ENCODE measurements at places on chromosomes 7 and 10.
A peak's percentile ranks its signal among the peaks of the same experiment; 100 is the strongest.

GRCh38 chr7:727104-727805 is at the start of gene PRKAR1B:
Gene PRKAR1B, minus strand, starts transcription at chr7:727281. Its CDS starts 15,776 bp downstream, at chr7:711505.
- peak; percentile 60 for DNase-seq

DNA sequence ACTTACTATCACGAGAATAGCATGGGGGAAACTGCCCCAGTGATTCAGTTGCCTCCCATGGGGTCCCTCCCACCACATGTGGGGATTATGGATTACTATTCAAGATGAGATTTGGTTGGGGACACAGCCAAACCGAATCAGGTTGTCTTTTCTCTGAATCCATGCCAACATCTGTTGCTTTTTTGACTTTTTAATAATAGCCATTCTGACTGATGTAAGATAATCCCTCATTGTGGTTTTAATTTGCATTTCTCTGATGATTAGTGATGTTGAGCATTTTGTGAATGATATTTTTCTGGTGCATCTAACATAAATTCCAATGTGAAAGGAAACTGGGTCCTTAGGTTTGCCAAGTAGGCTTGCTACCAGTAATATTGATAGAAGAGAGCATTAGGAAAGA is 69.0 kb upstream of the ARHGAP21 start:
- DNase-seq = no peak

DNA sequence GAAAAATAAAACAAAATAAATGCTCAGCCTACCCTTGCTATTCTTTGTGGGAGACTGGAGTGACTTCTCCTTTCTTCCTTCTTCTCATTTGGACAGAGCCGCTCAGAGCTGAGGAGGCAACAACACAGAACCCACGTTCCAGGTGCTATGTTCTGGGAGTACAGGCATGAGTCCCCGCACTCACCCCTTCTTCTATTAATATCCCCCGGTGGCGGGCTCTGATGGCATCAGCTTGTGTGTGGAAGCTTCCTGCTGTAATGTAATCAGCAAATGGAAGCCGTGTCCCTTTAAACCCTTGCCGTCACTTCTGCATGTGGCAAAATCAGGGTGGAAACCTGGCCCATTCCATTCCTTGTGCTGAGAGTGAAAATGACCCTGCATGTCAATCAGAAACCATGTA is 116.9 kb upstream of the ADARB2 start:
- no peak for DNase-seq

GRCh38 chr10:21732067-21732772 is 198.2 kb downstream of the MLLT10 start:
- DNase-seq = peak; percentile 62

DNA sequence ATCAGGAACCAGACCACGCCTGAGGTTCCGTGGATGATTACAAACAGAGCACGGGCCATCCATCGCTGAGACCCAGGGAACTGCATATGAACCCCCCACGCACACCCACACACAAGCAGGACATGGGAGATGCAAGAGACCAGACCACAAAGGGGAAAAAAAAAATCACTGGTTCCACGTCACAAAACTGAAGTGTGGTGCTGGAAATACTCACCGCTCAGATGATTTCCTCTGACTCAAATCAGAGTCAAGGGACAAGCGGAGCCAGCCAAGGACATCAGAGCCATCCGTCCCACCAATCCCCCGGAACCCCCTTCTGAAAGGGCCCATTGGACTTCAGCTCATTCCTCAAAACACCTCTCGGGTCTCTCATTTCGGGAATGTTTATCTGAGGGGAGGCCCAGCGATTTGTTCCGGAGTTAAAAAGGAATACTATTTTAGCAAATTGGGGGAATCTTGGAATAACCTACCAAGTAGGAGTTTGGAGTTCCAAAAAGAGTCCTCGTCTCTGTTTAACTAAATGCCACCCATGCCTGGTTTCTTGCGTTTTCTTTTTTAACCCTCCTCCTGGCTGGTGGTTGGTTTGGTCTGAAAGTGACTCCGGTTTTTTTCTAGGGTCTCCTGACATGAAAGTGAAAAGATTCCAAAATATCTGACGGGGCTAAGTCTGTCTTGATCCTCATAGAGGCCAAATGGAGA is 15.0 kb downstream of the SNX8 start:
- no peak for DNase-seq

DNA sequence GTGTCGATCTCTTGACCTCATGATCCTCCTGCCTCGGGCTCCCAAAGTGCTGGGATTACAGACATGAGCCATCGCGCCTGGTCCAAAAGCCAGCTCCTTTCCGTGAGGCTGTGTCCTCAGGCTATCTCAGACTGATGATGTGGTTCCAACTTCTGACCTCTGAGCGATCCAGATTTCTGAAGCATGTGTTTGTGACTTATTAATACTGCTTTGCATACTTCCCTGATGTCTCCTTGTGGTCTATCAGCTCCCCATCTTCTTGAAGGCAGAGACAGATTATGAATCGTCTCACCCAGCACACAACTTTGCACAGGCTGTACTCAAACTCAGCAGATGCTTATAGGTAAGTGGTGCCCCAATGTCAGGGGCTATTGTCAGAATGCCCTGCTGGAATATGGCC is 2.0 kb upstream of the PLPP4 start:
- no peak for DNase-seq

DNA sequence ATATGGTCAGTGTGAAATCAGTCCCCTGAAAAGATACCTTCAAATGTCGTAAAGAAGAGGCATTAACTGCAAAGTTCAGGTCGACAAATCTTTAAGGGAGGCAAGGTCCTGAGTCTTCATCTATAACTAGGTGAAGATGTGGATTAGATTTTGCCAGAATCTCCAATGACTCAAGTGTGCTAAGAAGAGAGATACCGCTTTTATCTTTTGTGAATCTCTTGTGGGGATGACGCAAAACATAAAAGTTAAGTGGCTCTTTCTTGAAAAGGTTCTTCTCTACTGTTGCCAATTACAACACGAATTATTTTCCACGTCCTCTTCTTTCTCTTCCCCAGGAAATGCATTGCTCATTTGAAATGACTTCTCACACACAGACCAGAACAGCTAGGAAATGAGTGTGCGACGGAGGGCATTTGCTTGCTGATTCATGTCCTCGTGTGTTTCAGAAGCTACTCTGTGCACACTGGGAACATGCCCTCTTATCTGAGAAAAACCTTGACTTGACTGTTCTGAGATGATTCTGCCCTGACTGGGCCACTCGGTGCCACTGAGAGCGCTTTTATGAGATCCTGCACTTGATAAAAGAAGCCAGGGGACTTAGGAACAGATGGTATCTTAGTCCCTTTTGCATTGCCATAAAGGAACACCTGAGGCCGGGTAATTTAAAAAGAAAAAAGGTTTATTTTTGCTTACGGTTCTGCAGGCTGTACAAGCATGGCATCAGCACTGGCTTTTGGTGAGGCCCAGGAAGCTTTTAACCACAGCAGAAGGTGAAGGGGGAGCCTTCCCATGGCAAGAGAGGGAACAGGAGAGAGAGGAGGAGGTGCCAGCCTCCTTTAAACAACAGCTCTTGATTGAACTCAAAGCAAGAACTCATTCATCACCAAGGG is 169.5 kb upstream of the PFKP start:
- DNase-seq = no peak

DNA sequence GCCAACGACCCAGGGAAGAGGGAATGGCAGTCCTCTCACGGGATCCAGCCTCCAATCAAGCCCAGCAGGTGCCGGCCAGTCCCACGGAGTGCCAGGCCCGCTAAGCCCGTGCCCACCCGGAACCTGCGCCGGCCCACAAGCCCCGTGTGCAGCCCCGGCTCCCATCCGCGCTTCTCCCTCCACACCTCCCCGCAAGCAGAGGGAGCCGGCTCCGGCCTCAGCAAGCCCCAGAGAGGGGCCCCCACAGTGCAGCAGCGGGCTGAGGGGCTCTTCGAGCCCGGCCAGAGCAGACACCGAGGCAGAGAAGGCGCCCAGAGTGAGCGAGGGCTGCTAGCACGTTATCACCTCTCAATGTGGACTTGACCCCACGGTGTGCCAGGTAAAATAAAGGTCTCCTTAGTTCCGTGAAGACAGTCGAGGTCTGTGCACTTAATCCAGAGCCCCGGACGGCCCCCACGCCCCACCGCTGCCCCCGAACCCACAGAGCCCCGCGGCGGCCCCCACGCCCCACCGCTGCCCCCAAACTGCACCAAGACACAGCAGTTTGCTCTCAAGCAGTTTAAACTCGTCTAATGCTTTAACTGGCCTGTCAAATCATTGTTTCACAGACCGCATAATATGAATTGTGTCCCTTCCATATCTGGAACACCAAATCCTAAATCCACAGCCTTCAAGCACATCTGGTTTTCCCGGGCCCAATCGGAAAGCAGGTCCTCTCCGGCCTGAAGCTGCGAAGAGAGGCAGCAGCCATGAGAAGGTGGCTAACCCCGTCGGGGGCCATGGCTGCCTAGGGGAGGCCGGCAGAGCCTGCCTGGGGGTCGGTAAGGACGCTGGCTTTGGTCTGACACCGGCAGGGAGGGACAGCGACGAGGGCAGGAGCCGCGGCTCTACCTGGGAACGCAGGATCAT is 307.8 kb downstream of the PTPRN2 start:
- DNase-seq = no peak

GRCh38 chr10:8778713-8779112 is 724.2 kb downstream of the GATA3 start:
- no peak for DNase-seq

DNA sequence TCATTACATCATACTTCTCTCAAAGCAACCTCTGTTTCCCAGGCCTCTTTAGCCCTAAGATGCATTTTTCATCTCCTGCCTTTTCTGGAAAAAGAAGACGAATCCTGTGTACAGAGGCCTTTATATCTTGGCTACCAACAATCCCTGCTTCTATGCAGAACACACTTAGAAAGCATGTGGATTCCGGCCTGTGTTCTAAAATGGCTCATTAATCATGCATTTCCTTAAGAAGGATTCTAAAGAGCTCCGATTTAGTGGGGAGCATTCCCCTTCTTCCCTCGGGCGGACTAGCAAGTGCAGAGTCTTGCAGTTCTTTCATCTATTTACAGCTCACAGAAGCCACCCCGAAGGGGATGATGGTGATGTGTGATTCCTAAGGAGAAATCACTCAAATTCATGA is 1212.9 kb downstream of the TYW1 start:
- DNase-seq = no peak

GRCh38 chr10:88508796-88509195 is 74.3 kb downstream of the RNLS start:
- no peak for DNase-seq

DNA sequence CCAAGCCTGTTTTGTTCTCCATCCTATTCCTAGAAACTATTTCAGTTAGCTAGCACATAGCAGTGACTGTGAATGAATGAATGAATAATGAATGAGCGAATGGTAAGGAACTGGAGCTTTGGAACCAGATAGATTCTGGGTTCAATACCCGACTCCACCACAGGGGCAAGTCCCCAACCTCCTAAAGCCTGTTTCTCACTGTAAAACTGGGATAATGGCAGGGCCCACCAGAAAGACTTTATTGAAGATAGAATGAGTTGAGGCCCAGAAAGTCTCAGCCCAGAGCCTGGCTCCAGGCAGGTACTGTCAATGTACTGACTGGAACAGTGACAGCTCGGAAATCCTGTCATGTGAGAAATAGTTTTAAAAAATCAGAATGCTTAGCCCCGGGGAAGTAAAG is 1.1 kb upstream of the CDH23 start:
- no peak for DNase-seq

DNA sequence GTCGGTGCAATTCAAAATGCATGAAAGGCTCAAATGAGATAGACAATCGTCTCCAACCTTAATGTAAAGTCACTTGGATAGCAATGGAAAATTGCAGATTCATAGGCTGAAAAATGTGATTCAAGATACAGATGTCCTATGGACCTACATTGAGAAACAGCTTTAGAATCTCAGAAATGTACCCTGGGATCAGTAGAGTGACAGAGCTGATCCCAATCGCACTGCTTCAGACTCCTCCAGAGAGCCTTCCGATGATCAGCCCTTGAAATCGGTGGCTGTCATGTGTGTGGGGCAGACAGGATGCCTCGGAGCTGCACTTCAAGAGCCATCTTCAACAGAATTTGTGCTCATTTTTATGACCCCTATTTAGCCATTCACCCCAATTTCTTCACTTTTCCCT is 240.1 kb upstream of the GRB10 start:
- DNase-seq = no peak

DNA sequence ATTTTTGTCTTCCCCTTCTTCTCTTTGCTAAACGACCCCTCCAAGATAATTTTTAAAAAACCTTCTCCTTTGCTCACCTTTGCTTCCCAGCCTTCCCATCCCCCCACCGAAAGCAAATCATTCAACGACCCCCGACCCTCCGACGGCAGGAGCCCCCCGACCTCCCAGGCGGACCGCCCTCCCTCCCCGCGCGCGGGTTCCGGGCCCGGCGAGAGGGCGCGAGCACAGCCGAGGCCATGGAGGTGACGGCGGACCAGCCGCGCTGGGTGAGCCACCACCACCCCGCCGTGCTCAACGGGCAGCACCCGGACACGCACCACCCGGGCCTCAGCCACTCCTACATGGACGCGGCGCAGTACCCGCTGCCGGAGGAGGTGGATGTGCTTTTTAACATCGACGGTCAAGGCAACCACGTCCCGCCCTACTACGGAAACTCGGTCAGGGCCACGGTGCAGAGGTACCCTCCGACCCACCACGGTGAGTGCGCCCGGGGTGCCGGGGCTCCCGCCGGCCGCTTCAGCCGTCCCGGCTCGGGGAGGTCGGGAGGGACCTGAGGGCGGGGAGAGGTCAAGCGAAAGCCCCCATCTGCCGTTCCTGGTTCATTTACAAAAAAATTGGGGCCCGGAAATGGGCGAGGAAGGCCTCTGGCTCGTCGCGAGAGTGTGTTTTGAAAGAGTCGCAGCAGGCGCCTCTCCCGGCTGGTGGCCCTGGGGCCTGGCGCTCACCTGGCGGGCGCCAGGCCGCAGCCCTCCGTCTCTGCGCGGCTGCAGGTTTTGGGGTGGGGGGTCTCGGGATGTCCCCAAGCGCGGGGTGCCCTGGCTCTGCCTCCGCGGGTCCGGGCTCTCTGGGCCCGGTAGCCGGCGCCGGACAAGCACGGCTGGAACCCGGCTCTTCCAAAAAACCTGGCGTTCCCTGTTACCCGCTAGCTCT is 1.2 kb downstream of the GATA3 start:
- DNase-seq = no peak

- DNase-seq = no peak
Observed at GRCh38 chr7:115007751-115008150, 85.9 kb downstream of the MDFIC start.

DNA sequence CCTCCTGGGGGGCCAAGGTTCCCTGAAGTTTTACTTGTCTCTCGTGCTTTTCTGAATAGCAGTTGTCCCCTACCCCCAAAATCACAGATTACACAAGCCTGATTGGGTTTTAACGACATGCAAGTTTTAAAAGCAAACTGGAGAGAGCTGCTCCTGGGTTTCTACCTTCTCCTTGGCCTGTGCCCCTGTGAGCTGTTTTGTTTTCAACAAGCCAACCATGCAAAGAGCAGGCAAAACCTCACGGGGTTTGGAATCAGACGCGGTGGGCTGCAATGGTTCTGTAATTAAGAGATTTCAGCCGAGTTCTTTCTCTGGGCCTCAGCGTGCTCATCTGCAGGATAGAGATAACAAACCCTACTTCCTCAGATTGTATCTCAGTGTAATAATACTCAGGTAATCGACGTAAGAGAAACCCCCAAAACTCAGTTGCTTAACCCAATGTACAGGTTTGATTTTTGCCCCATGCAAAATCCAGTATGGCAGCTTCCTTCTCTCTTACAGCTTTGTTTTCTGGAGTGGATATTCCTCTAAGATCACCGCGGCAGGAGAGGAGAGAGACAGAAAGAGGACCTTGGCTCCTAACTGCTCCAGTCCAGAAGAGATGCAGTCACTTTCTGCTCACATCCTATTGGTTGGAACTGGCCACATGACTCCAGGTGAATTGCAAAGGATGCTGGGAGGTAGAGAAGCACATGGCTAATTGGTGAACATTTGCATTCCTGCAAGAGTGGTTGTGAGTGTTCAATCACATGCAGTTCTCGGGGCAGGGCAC is 42.0 kb downstream of the MYL10 start:
- DNase-seq = no peak

Measured in urothelium cell line (cell line).